ENCODE measurements at places on chromosomes 7 and 10.

DNA sequence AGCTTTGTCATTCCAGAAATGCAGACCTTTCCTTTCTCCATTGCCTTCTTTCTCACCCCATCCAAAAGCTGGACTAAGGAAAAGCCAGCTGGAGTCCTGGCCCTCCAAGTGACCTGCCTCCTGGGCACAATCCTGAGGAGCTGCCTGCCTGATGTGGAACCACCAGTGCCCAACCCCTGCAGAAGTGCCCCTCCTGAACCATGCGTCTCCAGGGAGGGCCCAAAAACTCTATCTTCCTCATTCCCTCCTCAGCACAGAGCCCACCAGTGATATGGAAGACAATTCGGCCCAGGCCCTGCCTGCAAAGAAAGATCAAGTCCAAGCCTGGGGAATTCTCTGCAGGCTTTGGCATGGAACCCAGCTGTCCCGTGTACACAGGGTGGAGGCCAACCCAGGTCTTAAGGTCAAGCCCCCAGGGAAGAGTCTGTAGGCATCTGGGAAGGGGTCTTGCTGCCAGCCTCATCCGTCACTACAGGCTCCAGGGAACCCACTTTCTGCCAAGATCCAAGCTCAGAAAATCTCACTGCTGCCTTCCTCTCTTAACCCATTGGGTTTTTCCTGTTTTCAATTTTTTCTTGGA is 3.5 kb upstream of the GRID1 start:
- no peak for DNase-seq

GRCh38 chr10:82932451-82932850 is 1057.5 kb downstream of the NRG3 start:
- DNase-seq = no peak

- DNase-seq = no peak
Observed at GRCh38 chr10:72087969-72088888, at the start of gene SPOCK2. Gene SPOCK2 (minus strand): TSS chr10:72088551. CDS start chr10:72088328, 223 bp downstream.

GRCh38 chr7:131159961-131160361 is 167.7 kb upstream of the MKLN1 start:
- DNase-seq = no peak

DNA sequence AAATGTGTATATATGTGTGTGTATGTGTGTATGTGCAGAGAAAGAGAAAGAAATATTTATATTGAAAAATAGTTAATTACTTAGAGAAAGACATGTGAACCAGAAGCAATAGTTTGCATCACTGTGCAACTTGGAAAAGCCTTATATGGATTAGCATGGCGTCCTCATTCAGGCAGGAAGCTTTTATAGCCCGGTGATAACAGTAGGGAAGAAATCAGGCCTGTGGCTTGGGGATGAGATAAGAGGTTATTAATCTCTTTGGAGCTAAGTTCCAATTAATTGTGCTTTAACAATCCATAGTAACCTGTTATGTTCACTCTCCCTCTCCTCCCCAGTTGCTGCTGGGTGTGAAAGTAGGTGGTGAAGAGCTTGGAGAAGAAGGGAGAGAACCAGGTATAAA is 36.5 kb downstream of the IFIT5 start:
- DNase-seq = no peak

DNA sequence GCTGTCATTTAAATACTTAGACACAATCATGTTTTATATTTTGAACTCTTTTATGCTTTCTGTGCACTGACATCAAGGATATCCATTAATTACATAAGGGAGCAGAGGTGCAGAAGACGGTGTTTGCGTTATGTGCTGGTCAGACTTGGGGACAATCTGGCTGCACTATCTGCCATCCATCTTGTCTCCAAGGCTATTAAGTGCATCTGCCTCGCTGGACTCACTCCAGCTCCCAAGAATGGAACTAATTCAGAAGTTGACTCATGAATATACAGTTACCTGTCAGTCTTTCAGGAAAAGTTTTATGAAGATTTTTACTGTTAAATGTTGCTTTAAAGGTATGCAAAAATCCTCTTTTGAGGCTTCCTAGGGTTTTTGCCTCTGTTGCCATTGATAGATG is 391.0 kb downstream of the SUGCT start:
- DNase-seq = no peak

DNA sequence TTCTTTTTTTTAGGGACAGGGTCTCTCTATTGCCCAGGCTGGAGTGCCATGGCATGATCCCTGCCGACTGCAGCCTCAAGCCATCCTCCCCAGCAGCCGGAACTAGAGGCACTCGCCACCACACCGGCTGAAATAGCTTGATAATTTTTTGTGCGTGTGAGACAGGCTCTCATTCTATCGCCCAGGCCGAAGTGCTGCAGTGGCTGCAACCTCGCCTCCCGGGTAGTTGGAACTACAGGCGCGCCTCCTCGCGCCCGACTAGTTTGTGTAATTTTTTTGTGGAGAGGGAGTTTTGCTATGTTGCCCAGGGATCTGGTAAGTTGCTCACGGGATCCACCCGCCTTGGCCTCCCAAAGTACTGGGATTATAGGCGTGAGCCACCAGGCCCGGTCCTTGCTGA is 1.9 kb downstream of the BUD23 start:
- DNase-seq = no peak

GRCh38 chr7:30726296-30727006 is 25.5 kb upstream of the INMT start:
- DNase-seq = no peak

DNA sequence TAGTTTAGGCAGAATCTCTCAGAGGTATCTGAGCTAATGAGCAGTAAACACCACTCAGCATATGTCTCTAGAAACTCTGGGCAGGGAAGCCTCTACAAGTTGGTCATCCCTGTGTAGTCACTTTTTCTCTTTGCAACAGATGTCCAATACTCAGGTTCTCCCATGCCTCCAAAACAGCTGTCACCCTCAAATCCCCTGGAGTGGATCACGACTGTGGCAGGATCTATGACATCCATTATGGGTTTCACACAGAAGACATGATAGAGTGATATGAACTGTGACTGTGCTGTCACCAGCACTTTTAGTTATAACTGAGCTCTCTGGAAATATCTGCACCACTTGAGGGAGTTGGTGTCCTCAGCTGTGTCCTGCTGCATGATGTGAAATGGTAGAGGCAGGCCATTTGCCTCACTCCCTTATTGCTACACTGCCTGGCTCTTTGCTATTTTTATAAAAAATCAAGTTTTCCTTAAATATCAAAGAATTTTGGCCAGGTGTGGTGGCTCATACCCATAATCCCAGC is 24.1 kb upstream of the ZNRF2 start:
- no peak for DNase-seq

- DNase-seq = no peak
Observed at GRCh38 chr7:47225387-47226131, 356.4 kb downstream of the TNS3 start.

- DNase-seq = no peak
Observed at GRCh38 chr7:145511004-145511403, 605.6 kb upstream of the CNTNAP2 start.

- DNase-seq = no peak
Observed at GRCh38 chr7:155509359-155509724, 37.0 kb downstream of the CNPY1 start.
